ENCODE measurements at places on chromosomes 3 and 15. TPM values are rescaled to one million over a fixed set of nuclear protein-coding genes. Genes with fewer than 3 reads are reported as not detected.
A peak's percentile ranks its signal among the peaks of the same experiment; 100 is the strongest.

- peak; percentile 85 for DNase-seq
Observed at GRCh38 chr3:183537295-183537730, 18.2 kb downstream of the KLHL6 start.

DNA sequence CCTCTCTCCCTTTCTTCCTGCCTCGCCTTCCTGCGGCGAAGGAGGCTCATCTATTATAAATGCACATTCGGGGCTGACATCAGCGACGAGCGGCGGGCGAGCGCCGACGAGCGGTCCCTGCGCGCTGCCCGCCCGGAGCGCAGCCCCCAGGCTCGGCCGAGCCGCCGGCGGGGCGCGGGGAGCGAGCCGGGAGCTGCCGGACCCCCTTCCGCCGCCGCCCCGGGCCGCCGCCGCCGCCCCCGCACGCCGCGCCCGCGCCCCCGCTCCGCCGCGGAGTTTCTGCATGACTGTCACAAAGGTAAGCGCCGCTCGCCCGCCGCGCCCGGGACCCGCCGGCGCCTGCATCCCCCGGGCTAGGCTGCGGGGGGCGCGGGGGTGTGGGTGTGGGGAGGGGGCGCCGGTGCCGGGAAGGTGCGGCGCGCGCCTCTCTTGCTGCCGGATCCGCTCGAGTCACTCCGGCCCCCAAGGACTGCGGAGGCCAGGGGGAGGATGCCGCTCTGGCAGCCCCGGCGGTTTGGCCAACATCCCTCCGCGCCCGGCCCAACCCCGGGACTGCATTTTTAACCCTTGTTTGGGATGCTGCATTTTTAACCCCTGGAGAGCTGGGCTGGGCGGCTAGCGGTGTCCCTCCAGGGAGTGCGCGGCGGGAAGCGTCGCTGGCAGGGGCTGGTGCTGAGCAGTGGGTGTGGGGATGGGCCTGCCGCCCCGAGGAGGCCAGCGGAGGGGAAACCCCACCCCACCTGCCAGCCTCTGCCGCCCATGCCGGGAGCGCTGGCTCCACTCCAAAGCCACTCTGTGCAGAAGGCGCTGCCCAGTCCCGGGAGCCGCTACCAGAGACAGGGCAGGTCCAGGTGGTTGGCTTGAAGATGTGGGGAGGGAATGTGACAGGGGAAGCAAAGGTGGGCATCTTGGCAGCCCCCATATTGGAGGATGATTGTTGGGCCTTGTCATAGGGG is at the start of gene CORO2B:
CORO2B (plus strand) TSS at position 14 of the 956 bp plus-strand sequence; CDS start at position 284, 270 bp downstream.
- peak; percentile 83 for DNase-seq

GRCh38 chr15:96180087-96180748 is 150.3 kb upstream of the NR2F2 start:
- no peak for DNase-seq

MUSTN1 gene
- total RNA-seq: 105 TPM

CGNL1 gene
- total RNA-seq: 20.0 TPM

POLQ gene
- 0.48 TPM for total RNA-seq

SPTSSB gene
- total RNA-seq: not detected

OCA2 gene
- 0.38 TPM for total RNA-seq
